Activated CD4-positive, alpha-beta T cell treated with anti-CD3 and anti-CD28 coated beads for 24 hours (primary cell): ENCODE measurements at places on chromosomes 13 and 19.

DNA sequence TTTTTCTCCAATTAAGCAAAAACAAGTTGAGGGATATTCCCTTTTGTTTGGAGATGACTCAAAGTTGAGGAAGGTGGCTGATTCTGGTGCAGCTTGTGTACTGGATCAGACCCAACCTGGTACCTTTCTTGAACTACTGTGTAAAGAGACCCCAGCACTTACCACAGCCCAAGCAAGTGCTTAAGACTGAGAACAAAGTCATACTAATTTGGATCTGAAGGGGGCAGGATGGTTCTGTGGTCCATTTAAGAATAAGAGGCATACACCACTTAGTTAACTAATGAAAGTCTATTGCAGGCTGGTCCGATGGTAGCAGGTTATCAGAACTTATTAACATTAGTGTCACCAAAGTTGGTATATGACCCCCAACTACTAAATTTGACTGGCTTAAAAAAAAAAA, 6.3 kb downstream of the THSD1 start:
- DNase-seq, result no peak

DNA sequence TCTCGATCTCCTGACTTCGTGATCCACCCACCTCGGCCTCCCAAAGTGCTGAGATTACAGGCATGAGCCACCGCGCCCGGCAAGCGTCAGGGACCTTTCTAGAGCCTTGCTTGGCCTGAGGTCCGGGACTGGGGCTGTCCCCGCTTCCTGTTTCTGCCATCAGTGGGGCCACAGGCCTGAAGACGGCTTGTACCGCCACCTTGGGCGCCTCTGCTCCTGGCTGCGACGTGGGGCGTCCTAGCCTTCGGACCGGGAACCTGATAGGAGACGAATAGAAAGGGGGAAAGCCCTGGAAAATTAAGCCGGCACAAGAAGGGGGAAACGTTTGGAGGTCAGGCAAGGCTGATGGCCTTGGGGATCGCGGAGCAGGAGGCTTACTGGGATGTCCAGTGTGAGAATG, 35.1 kb downstream of the RNF6 start:
- DNase-seq, result no peak

DNA sequence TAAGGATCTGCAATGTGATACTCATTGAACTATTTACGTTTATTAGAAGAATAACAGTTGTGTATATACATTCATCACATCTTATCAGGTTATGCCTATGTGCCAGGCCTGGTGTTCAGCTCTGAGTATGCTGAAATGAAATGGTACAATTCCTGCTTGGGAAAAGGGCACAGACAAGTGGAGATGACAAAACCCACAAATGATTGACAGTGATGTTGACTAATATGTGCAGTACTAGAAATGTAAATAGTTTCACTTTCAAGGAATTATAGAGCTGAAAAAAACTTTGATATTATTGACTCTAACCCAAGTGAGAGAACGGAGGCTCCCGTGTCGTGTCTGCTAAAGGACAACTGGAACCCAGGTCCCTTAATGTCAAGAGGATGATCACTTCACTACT, 386.8 kb upstream of the DACH1 start:
- no peak for DNase-seq

GRCh38 chr13:99288089-99288488, 19.1 kb downstream of the GPR183 start:
- no peak for DNase-seq

- no peak for DNase-seq
Measured at GRCh38 chr13:101942038-101942437, 459.8 kb downstream of the FGF14 start.

- DNase-seq, result no peak
Measured at GRCh38 chr13:99439850-99440604, 61.2 kb upstream of the TM9SF2 start.

- DNase-seq, result no peak
Measured at GRCh38 chr19:54478677-54479266, 5.7 kb upstream of the CDC42EP5 start.

DNA sequence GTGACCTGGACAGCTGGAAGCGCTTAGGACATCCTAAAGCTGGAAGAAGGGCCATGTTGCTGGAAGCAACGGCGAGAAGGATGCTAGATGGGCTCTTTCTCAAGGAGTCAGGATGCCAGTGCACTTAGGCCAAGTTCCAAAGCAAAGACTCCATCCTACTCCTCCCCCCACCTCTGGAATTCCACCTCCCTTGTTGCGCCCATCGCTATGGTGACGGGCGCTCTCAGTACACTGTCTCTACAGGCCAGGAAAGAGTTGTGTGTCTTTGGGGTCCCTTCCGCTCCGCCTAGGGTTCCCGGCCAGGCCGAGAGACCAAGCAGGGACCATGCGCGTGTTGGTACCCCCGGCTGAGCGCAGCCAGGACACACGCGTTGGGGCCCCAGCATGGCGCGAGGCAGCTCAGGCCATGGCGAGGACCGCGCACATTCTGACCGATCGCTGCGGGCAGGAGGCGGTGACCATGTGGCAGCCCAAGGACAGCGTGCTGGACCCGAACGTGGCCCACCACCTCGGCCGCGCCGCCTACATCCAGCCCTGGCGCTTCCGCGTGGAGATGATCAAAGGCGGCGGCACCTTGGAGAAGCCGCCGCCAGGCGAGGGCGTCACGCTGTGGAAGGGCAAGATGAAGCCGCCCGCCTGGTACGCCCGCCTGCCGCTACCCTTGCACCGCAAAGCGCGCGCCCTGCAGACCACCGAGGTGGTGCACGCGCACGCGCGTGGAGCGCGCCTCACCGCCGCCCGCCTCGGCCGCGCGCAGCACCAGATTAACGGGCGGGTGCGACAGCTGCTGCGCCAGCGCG, 31.0 kb upstream of the SLC1A6 start:
- no peak for DNase-seq

DNA sequence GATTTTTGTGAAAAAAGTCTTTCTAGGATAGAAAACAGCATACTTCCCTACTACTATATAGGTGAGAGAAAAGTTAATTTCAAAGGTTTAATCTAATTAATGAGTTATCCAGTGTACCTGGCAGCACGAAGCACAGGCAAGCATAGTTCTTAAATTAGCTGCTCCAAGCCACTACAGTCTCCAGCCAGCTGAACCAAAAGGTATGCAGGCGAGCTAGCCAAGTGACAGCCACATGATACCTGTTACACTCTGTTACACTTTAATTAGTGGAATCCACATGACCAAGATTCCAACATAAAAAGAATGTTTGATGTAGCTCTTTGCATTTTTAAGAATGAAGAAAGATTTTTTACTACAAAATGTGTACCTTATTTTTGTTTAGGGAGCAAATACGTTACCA, 15.5 kb downstream of the SLC25A30 start:
- no peak for DNase-seq

DNA sequence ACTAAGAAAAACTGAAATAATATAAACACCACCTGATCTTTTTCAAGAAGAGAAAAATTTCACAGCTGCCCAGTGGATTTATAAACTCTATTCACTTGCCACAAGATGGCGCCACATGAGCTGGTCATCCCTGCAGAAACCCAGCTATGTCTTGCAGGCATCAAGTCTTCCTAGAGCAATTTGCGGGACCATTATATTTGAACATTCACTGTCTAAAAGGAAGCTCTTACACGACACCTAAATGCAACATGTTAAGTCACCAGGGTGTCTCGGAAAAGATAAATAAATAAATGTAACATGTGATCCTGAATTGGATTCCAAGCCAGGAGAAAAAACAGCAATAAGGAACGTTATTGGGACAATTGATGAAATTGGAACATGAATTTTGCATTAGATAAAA, 20.3 kb upstream of the AKT2 start:
- DNase-seq, result peak; percentile 60
